ENCODE measurements at places on chromosomes 16 and 17. TPM values are rescaled to one million over a fixed set of nuclear protein-coding genes. Genes with fewer than 3 reads are reported as not detected.

Gene NOTUM
- total RNA-seq = not detected

DNA sequence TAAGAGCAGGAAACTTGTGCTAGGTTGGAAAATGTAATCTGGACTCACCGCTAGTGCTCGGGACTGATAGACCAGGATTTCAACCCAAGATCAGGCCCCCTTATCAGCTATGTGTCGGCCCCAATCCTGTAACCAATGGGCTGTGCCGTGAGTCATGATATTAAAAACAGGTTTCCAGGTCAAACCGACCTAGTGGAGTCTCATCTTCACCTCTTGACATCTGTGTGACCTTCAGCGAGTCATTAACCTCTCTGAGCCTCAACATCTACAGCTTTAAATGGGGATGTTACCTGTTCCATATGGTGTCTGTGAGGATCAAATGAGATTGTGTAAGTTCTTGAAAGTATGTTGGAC, 512 bp downstream of the PMM2 start:
- no peak for DNase-seq

Gene PFAS
- total RNA-seq = 13.5 TPM

DNA sequence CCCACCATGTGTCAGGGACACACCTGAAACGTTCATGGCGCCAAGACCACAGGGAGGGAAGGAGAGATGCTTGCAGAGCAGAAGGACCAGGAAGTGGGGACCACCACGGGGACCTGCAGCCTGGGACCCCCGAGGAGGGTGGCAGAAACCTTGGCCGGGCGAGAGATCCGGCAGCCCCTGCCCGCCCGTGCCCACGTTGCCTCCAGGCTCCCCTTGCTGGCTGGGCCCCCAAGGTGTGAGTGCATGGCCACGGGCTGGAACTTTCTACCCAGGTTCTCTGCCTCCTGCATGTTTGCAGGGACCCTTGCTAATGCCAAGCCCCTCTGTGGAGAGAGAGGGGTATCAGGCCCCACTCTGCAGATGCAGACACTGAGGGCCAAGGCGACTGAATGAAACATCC, 50.4 kb downstream of the USP22 start:
- peak; percentile 34 for DNase-seq

- DNase-seq = no peak
Observed at GRCh38 chr17:68061512-68062313, 26.2 kb downstream of the KPNA2 start.

- no peak for DNase-seq
Observed at GRCh38 chr16:30524575-30525568, 1.5 kb downstream of the ZNF768 start.

DNA sequence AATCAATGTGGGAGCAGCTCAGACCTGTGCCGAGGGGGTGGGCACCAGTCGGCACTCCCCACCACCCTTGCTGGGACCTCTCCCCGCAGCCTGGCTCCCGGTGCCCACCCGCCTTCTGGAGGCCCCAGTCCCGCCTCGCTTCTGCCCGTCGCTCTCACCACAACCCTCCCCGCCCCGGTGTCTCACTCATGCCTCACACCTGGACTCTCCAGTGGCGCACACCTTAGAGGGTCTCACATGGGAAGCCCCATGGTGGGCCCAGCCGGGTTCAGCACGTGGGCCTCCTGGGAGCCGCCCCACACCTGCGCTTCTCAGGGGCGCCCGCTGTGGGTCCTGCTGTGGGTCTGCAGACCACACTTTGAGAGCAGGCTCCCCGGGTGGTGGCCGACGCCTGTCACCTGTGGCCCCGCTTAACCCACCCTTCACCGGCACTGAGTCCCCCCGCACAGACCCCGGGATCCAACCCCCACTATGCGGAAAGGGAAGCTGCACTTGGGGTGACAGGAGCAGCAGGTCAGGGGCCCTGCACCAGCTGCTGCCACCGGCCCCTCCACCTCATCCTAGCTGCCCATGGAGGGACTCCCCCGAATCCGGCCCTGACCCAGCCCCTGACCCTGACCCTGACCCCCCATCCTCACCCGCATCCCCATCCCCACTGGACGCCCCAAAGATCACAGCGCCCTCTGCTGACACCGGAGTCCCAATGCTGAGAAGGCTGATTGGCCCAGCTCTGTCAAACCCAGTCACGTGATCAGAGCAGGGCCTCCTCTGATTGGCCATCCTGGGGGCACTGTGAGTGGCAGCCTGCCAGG, 27.4 kb upstream of the SLC38A10 start:
- DNase-seq = peak; percentile 71

Gene SPAG5
- 40.3 TPM for total RNA-seq

DNA sequence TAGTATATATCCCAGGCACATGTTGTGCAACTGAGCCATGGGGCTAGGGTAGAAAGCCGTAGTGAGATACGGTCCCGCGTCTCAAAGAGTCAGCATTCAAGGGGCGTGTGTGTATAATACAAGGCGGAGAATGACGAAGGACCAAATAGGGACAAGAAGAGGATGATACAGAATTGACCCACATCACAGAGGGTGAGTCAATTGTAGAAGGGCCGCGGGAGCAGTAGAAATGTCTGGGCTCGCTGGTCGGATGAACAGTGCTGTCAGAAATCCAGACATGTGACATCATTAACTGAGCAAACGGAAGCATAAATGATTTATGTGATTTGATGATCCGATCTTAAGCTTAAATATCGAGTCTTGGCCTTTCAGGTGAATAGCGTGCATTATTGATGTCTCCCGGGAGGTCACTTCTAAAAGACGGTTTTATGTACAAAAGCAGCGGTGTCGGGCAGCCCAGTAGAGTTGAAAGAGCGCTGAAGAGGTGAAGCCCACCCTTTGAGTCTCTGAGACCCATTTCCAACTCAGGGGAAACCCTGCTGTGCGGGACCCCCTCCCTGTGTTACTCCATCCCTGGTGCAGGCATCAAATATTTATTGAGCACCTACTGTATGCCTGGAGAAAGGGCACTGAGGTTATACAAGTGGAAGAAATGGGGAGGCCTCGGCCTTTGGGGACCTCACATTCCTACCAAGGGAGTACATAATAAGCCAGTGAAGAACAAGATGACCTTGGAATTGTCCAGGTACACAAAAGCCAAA, 45.1 kb downstream of the ATP2C2 start:
- DNase-seq = no peak

Gene CMTM2
- total RNA-seq = not detected

DNA sequence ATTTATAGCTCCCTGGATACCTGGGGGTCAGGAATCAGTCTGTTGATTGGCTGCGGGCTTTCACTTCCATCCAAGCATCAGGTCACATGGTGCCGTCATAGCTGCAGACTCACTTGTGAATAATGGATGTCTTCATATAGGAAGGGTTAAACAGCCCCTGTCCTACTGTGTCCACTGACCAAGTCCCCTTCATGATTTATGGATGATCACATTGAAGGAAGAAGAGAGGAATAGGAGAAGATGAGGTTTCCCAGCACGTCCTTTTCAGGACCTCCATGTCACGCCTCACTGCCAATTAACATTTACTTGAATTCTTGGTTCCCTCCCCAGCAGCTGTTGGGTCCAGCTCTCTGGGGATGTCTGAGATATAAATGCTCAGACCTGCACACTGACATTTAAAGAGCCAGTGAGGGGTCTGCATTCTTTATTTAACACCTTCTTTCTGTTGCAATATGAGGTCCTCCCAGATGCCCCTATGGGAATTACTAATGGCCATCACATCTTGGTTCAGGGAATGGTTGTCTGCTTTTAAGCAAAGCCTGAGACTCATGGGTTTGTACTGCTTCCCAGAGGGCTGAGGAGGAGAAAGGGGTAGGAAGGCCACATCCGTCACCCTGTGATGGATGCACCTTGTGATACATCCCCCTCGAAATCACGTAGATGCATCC, 230.6 kb upstream of the HSBP1 start:
- DNase-seq = no peak

- no peak for DNase-seq
Observed at GRCh38 chr16:62568926-62569325, 532.7 kb upstream of the CDH8 start.

DNA sequence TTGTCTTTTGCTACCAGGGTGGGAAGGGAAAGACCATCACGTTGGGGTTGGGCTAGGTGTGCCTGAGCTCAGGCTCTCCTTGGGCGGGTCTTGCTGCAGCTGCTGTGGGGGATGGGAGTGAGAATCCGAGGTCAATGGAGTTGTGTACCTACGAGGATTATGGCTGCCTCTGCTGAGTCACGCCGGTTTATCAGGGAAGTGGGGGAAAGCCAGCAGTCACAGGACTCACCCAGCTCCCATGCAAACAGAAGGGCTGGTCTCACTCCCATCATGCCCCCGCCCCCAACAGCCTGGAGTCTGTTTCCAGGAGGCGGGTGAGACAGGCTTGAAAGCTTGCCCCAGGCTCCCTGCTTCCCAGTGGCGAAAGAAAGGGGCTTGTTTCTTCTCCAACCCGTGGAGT, 1259.0 kb upstream of the GOT2 start:
- DNase-seq = no peak

DNA sequence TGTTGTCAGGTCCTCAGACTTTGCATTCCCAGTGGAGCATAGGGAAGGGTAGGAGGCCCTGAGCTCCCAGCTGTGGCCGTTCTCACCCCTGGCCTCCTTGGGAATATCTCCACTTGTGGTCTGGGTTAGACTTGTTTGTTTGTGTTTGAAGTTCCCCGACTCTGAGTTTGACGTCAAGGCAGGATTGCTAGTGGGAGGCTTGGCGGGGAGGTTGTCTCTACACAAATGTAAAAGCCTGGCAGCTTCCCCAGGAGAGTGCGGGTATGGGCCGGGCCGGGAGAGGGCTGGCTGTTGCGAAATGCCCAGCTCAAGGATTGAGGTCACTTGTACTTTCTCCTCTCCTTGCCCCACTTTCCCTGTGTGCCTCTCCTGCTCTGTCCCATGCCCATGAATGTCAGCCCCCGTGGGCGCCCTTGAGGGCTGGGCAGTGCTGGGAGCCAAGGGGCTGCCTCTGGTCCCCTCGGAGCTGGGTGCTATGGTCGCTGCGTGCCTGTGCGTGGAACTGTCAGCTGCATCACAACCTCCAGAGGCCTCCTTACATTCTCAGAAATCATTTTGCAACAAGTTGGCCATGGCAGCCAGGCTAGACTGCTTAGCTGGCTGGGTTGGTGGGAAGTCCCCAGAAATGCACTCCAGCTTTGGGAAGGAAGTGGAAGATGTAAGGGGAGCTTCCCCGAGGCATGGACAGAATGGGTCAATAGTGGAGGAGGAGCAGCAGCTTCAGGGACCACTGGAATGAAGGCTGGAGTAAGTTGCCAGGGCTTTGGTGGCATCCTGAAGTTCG, 84.3 kb downstream of the KSR1 start:
- DNase-seq = peak; percentile 74

- DNase-seq = no peak
Observed at GRCh38 chr17:78709119-78709681, 72.9 kb downstream of the CYTH1 start.

- no peak for DNase-seq
Observed at GRCh38 chr17:61400717-61401388, 1.2 kb downstream of the TBX2 start.

DNA sequence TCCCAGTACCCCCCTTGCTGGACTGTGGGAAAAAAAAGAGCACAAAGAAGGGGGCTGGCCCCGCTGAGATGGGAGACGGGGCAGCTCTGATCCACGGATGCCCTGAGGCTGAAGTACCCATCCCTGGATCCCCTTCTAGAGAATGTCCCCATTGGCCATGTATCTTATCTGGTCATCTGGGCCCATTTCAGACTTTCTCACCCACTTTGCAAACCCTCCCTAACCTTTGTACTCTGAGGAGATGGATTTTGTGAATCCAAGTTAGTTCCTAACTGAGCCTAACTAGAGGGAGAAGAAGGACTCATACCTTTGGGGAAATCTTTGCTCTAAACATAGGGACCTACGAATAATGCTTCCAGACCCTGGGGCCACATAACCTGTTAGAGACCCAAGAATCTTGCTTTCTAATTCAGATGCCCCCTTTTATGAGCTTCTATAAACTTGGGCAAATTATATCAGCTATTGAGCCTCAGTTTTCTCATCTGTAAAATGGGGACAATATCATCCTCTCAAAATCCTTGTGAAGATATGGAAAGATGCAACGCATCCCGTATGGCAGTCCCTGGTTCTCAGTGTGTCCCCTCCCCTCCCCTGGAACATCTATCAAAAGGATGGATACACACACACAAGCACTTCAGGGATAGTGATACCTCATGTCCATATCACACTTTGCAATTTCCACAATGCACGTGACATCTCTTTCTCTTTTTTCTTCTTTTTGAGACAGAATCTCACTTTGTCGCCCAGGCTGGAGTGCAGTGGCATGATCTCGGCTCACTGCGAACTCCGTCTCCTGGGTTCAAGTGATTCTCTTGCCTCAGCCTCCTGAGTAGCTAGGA, 16.8 kb upstream of the FZD2 start:
- DNase-seq = no peak

DNA sequence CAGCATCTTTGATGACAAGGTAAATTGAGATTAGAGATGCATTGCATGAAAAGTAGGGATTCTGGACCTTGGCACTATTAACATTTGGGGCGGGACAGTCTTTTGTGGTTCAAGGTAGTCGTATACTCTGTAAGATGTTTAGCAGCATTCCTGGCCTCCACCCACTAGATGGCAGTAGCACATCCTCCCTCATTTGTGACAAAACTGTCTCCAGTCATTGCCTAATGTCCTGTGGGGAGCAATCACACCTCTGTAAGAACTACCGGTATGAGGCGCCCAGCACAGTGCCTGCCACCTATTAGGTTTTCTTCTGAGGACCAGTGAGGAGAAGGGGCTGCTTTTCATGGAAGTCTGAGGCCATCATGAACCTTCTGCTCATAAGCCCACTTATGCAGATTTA, 180.8 kb downstream of the RBFOX1 start:
- no peak for DNase-seq

GRCh38 chr16:1323296-1324239, 9.9 kb upstream of the BAIAP3 start:
- DNase-seq = no peak

- DNase-seq = no peak
Observed at GRCh38 chr17:51029568-51030463, 90.9 kb downstream of the SPAG9 start.

GRCh38 chr16:67260426-67261063, 11.8 kb downstream of the SLC9A5 start:
- peak; percentile 28 for DNase-seq

- no peak for DNase-seq
Observed at GRCh38 chr17:82146663-82147654, 48.9 kb upstream of the FASN start.

GRCh38 chr17:59678918-59679317, 28.3 kb downstream of the PTRH2 start:
- DNase-seq = no peak
